ENCODE measurements at places on chromosomes 7 and 10.

DNA sequence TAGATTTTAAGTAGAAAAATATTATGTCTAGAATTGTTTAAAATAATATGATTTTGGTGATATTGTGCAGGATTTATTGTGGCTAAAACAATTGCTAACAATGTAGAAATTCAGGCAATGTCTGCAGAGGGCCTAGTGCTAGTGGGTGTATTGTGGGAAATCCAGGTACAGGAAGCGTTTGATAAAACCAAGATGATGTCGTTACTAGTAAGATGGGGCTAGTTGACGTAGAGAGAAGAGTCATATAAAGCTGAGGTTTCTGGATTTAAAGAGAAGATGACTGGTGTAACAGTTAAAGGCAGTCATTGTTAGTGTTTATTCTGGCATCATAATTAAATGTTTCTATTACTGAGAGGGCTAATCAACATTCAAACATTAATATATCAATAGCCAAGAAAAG lies 43.5 kb downstream of the ADK start:
- no peak for DNase-seq

DNA sequence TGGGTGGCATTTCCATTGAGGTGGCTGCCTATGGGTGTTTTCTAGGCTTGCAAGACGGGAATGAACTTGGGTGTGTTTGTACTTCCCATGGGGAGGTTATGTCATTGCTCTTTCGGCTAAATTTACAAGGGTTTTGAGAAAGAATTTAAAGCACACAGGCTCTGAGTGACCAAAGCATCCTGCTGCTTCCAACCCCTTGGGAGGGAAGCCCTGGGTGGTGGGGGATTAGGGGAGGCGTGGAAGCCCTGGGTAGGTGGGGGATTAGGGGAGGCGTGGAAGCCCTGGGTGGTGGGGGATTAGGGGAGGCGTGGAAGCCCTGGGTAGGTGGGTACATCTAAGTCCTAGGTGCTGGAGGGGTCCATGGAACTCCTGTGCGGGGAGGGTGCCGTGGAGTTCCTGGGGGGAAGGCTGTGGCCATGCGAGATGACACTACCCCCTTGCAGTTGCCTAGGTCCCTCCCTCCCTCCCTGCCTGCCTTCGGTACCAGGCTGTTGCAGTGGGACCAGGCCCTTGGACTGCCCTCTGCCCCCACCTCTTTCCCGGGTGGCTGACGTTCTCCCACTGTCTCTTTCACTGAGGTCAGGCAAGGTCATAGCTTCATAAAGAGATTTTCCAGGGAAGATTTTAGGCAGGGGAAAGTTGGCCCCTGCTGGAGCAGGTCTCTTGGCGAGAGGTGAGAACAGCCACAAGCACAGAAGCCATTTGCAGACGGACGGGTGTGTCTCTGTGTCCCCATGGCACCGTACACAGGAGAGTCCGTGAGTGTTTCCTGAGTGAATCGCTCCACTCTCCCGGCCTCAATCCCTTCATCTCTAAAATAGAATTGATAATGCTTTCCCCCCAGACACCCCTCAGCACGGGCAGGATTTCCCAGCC lies 19.5 kb downstream of the PRF1 start:
- no peak for DNase-seq

DNA sequence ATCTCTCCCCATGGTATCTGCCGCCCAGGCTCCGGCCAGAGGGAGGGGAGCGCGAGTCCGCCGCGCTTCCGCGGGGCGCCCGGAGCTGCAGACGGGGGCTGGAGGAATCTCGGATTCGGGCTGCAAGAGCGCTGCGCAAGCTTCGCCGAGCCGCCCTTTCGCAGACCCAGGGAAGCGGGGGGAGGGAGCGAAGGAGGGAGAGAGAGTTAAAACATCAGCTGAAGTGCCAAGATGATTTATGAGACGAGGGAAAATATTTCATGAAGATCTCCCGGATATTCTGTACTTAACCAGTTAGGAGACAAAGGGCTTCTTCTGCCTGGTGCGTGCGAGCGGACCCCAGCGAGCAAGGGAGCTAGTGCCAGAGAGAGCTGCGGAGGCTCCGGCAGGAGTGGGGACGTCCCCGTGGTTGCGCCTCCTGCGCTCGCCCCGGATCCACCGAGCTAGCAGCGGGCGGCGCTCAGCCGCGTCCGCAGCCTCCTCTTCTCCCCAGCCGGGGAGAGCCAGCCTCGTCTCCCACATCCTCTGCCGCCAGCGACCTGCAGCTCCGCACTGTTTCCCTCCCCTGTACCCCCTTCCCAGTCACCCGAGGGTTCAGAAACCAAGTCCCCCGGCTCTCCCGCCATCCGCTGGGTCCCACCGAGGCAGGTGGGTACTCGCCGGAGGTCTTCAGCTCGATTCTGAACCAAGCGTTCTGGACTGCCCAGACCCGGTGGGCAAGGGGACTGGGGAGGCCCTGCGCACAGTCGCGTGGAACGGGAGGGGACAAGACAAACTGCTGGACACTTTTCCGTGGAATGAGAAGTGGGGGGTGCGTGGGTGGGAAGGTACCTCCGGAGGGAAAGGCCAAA lies 1.0 kb upstream of the PAX2 start:
- no peak for DNase-seq

DNA sequence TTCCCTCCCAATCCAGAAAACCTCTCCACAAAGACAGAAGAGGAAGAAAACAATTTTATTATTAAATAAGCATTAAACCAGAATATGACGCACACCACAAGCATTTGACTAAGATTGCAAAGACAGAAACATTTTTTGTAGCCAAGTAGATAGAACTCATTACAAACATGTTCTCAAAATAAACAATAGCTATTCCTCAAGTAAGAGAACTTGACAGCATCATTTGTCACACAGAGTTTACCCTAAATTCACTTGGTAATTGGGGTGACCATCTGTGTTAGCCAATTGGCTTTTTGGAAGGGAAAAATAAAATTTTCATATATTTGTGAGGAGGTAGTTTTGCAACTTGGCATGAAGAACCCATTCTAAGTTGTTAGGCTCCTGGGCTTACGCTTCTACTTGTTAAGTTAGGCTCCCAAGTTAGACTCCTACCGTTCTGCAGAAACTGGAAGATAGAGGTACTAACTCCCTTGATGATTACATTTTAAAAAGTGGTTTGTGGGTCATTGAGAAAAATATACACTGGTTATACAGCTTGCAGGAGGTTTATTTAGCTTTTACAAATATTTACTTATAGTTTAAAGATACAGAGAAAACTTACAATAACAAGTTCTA lies 618.6 kb upstream of the CNTNAP2 start:
- no peak for DNase-seq

DNA sequence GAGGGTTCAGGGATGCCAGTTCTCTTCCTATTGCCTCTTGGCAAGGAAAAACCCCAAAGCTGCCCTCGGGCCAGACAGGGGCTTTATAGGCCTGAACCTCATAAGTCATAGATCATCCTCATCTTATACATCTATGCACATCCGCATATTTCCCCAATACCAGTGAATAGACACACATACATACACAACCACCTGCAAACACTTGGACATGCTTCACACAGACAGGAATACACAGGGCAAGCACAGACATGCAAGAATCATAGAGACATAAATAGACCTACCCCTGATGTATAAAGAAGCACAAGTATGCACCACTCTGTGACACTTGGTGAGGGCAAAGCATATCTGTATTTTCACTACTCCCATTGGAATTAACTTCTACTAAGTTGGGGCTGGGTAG lies 30.7 kb downstream of the MBL2 start:
- DNase-seq: no peak

- no peak for DNase-seq
Measured at GRCh38 chr10:109306698-109307097, 616.6 kb downstream of the XPNPEP1 start.

- DNase-seq: no peak
Measured at GRCh38 chr10:27743877-27744801, 1.5 kb downstream of the MKX start.

DNA sequence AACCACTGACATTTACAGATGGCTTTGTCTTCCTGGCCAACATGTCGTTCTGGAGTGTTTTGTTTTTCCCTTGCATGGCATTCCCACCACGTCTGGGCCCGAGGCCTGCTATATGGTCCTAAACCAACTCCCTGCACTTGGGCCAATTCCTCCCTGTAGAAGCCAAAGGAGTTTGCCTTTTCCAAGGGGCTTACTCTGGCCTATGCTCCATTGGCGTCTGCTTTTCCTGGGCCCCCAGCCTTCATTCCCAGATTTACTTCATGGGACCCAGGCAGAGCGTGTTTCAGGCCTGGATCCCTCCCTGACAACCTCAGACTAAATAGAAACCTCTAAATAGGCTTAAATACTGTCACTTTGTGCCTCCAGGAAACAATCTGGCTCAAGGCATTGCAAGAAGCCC lies 60.7 kb downstream of the MINDY4 start:
- DNase-seq: no peak

- peak; percentile 53 for DNase-seq
Measured at GRCh38 chr7:47493976-47494911, 87.7 kb downstream of the TNS3 start.

GRCh38 chr7:65477326-65477725 lies 103.7 kb downstream of the ZNF92 start:
- peak; percentile 25 for DNase-seq

Data from RWPE1 (cell line).